Activated CD4-positive, alpha-beta T cell treated with anti-CD3 and anti-CD28 coated beads, Interleukin-2, amount 50 U/mL, for 16 hours (primary cell): ENCODE measurements at places on chromosomes 4 and X.

GRCh38 chr4:173494013-173494970 lies 35.7 kb downstream of the HAND2 start:
- DNase-seq, result peak; percentile 79

GRCh38 chr4:89213382-89213701 lies 94.3 kb downstream of the GPRIN3 start:
- DNase-seq, result no peak

- DNase-seq, result no peak
Observed at GRCh38 chr4:3123181-3123671, 48.7 kb downstream of the HTT start.

DNA sequence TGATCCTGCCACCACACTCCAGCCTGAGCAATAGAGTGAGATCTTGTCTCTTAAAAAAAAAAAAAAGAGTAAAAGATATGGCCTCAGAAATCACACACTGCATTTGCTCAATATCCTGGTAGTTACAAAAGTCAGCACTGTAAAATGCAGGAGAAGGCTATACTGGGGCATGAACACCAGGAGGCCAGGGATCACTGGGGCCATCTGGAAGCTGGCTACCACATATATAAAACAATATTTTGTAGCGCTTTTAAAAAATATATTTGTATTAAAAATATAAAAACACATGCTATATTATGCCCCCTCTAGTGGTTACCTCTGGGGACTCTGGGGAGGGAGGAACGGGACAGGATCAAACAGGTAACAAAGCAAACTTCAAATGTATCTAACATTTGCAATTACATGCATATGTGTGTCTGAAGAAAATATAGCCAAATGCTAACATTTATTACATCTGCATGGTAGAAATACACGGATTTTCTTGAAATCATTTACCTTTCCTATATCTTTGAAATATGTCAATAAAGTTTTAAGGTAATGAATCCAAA lies 4.0 kb downstream of the C4orf46 start:
- DNase-seq, result peak; percentile 26

GRCh38 chr4:177047851-177048174 lies 255.1 kb upstream of the VEGFC start:
- no peak for DNase-seq

- no peak for DNase-seq
Observed at GRCh38 chrX:85501349-85501748, 121.9 kb upstream of the POF1B start.
